ENCODE measurements at places on chromosomes 7 and 10.

DNA sequence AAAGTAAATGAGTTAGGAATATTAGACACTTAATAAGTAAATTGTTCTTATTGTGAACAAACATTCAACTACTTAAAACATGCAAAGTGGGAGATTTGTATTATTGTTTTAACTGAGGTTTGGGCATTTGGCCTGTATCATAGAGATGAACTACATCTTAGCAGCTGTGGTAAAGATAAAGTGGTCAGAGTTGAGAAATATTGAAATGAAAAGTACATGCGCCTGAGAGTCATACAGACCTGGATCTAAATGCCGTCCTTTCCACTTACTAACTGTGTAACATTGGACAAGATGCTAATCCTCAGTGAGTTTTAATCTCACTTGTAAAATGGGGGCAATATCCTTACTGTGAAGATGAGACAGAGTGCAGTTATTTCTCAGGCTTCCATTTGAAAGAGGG is 74.5 kb downstream of the KMT2E start:
- no peak for DNase-seq

GRCh38 chr7:89002981-89003956 is 207.7 kb upstream of the TEX47 start:
- DNase-seq = peak; percentile 10

DNA sequence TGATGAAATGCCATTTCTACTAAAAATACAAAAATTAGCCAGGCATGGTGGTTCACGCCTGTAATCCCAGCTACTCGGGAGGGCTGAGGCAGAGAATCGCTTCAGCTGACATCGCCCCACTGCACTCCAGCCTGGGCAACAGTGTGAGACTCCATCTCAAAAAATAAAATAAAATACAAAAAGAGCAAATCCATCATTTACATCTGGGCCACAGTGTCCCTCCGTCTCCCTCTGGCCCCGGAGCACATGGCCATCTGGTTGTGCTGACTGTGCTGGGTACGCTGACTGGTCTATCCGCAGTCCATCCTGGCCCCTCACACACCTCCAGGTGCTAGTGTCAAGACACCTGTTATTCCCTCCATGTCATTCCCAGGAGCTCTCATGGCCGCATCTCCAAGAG is 42.1 kb downstream of the KCNH2 start:
- DNase-seq = no peak

- DNase-seq = no peak
Measured at GRCh38 chr10:49418328-49418727, 22.4 kb upstream of the DRGX start.

DNA sequence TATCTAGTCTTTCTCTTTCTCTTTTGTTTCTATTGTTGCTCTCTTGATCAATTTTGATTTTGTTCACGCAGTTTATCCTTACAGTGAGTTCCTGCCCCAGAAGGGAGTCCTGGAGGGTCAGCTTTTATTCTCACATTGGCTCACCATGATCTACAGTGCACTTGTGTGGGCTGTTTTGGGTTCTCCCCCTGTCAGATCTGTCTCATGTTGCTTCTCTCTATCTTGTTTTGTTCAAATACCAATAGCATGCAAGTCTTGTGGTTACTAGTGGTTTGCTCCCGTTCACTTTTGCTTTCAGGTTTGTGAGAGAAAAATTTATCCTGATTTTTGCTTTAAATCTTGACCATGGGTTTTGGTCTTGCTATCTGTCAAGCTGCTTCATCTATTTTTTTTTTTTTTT is 74.3 kb downstream of the PTN start:
- DNase-seq = no peak

GRCh38 chr7:159032322-159032721 is 112.3 kb downstream of the VIPR2 start:
- no peak for DNase-seq

GRCh38 chr7:99090771-99091542 is 53.0 kb downstream of the SMURF1 start:
- no peak for DNase-seq

DNA sequence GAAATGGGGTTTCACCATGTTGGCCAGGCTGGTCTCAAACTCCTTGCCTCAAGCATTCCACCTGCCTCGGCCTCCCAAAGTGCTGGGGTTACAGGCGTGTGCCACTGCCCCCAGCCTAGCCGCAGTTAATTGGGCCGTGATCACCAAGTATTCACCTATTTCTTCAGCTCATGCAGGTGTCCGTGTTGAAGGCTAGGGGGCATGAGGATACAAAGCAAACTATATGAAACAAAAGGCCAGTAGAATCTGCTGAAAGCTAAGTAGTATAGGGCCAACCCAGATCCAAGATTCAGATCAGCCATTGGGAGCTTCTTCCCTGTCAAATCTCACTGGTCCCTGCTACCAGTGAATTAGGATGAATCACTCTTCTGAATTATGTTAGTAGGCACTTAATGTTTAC is 73.4 kb downstream of the LRRC4 start:
- DNase-seq = no peak

DNA sequence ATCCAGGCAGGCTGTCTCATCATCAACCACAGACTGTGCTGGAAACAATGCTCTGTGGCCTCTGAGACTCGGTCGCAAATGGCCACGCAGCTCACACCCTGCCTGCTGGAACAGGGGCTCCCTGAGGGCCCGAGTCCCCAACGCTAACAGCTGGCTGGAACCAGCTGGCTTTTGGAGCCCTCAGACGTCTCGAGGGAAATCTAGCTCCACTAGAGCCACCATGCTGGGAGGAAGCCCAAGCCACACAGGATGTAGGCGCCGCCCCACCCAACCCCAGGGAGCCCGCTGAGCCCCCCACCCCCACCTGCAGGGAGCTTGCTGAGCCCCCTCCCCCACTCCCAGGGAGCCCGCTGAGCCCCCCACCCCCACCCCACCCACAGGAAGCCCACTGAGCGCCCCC is 21.4 kb upstream of the PDGFA start:
- DNase-seq = no peak

DNA sequence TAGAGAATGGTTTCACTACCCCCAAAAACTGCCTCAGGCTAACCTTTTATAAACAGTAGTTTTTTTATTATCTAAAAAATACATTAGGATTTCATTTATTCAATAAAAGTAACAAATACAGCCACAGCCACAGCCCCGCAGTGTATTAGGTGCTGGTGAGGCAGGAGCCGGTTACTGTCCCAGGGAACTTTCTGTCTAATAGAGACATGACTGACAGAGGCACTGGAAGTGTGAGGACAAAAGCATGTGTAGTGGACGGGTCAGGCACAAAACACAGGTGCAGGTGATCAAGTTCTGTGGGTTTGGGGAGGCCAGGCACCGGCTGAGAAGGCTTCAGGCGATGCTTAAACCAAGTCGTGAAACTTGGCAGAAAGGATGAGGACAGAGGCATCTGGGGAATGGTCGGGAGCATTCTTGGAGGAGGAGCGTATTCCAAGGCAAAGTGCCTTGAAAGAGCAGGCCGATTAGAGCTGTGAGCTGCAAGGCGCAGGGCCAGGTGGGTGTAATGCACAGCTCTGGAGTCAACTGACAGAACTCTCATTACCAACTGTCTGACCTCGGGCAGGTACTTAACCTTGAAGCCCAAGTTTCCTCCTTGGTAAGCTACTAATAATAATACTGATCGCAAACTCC is 138.2 kb downstream of the USP6NL start:
- no peak for DNase-seq

GRCh38 chr7:102132209-102132752 is 154.4 kb upstream of the SH2B2 start:
- DNase-seq = peak; percentile 12

DNA sequence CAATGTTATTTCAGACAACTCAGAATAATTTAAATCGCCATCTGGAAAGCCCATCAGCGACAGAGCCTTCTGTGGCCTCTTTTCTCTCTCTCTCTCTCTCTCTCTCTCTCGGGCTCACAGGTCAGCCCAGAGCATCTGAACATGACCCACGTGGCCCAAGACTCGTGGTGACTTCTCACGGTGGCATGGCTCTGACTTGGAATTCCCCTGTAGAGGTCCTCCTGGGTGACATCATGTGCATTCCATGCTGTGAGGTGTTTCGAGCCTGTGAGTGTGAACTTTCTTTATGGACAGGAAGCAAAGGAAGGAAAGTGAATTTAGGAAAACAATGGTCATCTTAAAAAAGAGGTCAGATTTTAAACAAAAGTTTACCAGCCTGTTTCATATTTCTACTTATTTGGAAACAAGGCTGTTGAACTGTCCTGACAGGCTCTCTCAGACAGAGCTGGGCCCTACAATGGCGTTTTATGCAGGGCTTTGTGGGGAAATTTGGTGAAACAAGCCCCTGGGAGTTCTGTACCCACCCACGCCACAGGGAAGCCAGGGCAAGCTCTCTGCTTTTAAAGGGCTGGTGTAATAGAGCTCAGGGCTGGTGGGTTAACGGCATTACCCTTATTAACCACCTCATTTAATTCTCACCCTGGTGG is 359.7 kb upstream of the ZNF32 start:
- DNase-seq = no peak

GRCh38 chr10:74337330-74338016 is 186.5 kb downstream of the ADK start:
- DNase-seq = no peak

GRCh38 chr7:128794020-128794419 is 2.3 kb downstream of the CCDC136 start:
- DNase-seq = peak; percentile 23

DNA sequence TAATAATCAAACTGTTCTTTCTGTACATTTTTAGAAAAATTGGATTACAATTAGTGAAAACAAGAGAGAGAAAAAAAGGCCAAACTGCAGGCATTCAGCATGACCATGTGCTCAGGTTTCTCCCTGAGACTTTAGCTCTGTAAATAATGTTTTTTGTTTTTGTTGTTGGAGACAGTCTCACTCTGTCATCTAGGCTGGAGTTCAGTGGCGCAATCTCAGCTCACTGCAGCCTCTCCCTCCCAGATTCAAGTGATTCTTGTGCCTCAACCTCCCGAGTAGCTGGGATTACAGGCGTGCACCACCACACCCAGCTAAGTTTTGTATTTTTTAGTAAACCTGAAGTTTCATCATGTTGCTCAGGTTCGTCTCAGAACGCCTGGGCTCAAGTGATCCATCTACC is 23.0 kb downstream of the BZW2 start:
- no peak for DNase-seq

DNA sequence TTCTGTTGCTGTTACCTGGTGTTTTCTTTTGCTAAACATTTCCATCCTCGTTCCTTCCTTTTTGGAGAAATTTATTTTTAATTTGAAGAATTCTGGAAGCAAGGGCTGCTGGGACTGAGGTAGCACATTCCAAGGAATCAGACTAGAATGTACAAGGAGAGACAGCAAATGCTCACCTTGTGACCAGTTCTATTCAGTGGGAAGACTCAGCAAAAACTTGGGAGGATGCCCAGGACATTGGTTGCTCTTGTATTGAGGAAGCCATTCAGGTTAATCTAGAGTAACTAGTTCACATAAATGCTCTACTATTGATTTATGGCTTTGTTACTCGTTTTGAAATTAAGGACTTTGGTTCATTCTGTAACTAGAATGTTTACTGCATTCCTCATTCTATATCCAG is 11.3 kb downstream of the PLCE1 start:
- no peak for DNase-seq

GRCh38 chr7:117116211-117116610 is 162.9 kb downstream of the ST7 start:
- DNase-seq = no peak

DNA sequence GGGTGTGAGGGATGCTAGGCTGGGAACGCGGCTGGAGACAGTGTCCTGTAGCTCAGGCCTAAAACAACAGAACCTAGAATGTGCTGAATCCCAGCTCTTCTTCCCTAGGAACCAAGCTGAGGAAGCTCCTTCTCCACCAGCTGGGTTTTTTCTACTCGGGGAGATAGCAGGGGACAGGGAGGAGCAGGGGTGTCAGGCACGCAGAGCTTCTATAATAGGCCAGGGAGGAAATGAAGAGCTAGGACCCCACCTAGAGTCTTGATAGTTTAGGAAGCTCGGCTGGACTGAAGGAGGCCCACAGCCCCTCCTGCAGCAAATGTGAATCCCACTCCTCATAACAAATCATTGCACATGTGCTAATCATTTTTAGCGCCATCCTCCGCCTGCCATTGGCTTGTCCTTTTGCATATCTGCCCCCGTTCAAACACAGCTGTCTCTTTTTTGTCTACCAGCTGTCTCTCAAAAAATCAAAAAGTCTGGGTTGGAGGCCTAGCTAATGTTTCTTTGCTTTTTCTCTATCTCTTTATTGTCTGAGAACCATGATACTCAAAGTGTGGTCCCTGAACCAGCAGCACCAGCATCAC is 24.1 kb upstream of the FAM180A start:
- DNase-seq = no peak

DNA sequence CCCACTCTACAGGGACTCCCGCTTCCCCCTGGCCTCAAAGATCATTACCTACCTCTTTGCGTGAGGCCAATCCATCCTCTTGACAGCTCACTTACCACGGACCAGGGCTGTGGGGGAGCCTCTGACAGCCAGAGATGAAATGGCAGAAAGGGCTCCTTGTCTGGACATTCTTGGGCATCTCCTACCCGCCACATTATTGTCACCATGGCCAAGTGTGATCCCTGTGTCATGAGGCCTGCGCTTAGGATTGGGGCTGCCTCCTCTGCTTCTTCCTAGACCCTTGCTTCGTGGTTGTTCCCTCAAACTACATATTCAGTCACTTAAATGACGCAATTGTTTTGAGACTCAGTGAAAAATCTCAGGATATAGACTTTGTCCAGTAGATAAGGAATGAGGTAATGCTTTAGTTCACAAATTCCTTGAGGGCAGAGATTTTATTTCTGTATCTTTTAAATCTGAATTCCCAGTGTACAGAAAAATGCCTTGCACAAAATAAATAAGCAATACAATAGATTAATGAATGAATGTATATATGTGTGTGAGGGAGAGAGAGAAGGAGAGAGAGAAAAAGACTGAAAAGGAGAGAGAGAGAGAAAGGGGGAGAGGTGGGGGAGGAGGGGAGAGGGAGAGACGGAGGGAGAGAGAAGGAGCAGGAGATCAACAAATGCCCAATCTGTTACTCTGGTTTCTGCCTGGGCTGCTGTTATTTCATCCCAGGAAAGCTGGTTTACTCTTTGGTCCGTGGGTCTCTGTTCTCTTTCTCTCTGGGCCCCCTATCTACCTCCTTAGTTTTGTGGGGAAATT is 159.0 kb downstream of the PLXNA4 start:
- no peak for DNase-seq

DNA sequence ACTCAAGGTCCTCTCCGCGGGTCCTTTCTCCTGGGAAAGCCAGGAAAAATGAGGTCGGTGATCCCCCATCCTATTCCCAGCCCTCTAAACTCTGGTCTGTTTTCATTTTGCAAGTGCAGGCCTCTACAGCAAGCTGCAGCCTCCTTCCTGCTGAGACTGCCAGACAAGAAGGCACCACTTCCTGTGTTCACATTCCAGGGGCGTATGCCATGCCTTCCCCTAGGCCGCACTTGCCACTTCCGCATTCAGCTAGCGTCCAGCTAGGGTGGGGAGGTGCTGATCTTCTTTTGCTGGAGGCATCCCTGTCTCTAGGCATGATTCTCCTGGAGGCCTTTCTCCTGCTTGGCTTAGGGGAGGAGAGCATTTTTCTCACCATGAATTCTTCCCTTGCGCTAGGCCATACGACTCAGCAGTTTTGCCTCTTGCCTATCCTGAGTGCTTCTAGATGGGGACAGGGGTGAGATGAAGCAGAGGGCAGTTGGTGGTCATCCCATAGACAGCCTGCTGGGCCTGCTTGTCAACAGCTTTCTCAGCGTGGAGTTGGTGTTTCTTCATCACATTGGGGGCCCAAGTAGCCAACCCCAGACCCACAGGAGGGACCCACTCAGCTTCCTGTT is 328.9 kb downstream of the RPS24 start:
- DNase-seq = no peak

Measured in CD4-positive, alpha-beta T cell treated with Interleukin-12 subunit alpha and Interleukin-12 subunit beta, for 1 hour (primary cell).